Fibroblast of the conjunctiva (primary cell): ENCODE measurements at places on chromosomes 2 and 18.

DNA sequence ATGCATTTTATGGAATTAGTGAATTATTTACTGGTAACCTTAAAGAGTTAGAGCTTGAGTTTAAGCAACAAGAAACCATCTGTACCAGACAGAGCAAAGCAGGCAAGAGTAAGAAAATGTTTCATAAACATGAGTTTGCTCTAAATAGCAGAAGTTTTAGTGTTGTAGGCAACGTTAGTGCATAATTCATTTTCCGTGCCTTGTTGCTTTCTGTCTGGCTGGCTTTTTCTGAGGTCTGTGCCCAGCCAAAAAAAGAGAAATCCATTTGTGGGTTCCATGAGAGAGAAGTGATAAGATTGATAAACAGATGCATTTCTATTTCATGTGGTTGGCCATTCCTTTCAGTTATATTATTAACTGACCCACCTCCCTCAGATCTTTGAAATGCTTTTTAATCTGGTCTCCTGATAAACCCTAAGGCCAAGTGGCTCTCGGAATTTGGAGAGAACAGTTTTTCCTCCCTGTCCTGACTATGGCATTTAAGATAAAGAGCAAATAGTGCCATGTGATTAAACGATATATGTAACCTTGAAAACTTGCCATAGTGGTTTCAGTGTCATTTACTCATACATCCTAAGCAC, 139.5 kb upstream of the LMAN1 start:
- no peak for DNase-seq

- no peak for DNase-seq
Measured at GRCh38 chr18:80231151-80231550, 16.2 kb downstream of the PARD6G start.

DNA sequence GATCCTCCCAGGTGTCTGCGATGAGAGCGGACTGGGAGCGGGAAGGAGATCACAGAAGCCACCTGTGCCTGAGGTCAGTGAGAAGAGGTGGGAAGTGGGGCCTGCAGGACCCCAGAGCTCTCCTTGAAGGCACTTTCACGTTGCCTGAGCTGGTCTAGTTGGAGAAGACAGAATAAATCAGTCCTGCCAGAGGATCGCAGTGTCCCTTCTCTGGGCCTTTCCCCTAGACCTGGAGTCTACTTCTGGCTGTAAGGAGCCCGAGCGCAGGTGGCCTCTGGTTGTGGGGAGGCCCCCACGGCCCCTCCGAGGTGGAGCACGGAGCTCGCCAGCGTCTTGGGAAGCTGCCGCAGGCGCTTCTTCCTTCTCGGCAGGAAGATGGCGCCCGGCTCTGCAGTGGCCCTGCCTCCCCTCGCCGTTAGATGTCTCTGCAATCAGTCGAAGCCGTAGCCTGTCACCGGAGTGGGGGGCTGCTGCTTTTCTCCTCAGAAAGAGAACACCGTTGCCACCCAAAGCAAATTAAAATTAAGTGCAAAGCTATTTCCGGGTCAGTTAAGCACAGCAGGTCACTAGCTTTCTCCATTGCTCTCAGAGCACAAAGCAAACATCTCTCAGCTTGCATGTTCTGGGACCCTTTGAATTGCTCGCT, 212.0 kb upstream of the MYT1L start:
- no peak for DNase-seq

DNA sequence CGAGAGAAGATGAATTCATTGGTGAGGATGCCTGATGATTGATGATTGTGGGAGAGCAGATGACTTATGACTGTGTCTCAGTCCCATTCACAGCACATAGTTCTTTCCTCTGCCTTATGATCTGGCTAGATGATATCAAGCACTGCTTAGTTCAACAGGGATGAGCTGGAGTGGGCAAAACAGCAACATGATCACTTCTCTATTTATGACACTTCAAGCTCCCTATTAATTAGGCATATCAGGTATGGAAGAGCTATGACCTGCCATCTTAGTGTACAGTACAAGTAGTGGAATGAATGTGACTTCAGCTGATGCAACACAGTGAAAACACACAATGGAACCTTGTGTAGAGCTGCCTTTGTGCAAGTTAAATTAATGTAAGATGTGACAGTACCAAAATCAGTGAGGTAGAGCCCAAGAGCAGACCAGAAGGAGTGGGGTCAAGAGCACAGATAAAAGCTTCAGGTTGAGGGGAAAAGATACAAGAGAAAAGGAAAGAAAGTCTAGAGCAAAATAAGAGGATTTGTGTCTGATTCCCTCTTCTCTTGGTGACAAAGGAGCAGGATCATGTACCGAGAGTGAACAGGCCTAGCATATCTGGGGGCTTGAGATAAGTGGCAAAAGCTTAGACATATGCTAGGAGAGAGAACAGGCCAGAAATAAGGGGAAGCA, 93.0 kb upstream of the MYO3B start:
- DNase-seq: no peak

DNA sequence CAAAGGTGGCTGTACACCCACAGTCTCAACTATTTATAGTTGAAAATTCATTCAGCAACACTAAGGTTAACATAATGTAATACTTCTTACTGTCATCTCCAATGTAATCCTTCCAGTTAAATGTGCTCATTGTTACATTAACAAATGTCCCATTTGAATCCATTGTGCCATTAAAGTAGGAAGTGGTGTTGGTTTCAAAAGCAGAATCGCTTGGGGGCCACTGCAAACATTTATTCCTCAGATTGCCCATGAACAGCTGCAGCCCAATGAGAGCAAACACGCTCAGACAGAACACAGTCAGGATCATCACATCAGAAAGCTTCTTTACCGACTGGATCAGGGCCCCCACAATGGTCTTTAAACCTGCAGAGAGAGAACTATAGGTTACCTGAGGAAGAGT, 41.4 kb downstream of the SCN3A start:
- no peak for DNase-seq

- no peak for DNase-seq
Measured at GRCh38 chr18:79786786-79787526, 10.8 kb upstream of the KCNG2 start.

DNA sequence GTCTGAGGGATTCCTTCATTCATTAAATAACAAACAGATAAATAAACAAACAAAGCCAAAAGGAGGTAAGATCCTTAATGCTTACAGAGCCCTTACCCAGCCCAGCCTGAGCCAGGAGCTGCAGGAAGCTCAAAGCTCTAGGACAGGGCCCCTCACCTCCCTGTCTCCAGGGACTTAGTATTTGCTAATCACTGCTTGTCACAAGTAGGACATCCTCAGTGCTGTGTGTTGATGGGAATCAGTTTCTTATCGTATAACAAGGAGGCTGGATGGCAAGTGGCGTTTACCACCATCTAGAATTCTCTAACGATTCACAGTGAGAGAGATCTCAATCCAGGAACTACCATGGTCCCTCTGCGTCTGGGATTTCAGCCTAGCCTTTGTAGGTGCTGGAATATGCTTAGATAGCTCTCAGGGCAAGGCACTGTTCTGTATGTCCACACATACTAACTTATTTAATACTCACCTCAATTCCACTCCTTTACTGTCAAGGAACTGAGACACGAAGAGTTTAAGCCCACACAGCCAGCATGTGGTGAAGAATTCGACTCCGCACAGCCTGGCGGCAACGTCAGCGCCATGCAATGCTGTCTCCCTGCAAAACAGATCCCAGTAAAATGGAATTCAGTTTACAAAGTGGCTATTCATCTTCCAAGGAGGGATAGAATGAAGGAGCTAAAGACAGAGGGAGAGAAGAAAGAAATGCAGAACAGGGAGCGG, 164.8 kb downstream of the MYCN start:
- DNase-seq: no peak

GRCh38 chr2:51628917-51629316, 597.0 kb upstream of the NRXN1 start:
- no peak for DNase-seq

DNA sequence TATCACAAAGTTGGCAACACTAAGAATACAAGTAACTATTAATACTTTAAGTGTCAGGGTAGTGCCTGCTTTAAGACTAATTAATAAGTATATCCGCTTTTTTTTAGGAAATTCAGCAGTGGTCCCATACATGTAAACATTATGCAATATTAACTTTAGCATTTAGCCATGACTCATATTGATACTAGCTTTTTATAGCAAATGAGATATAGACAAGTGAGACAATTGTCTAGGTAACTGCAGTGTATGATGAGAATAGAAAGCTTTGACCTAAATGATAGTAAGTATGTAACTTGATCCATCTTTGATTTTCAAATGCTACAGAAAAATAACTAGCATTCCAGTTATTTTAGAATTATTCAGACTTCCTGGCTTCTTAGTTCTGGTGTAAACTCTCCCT, 27.4 kb upstream of the VRK2 start:
- no peak for DNase-seq

GRCh38 chr2:30272761-30273573, 41.6 kb downstream of the LBH start:
- no peak for DNase-seq

DNA sequence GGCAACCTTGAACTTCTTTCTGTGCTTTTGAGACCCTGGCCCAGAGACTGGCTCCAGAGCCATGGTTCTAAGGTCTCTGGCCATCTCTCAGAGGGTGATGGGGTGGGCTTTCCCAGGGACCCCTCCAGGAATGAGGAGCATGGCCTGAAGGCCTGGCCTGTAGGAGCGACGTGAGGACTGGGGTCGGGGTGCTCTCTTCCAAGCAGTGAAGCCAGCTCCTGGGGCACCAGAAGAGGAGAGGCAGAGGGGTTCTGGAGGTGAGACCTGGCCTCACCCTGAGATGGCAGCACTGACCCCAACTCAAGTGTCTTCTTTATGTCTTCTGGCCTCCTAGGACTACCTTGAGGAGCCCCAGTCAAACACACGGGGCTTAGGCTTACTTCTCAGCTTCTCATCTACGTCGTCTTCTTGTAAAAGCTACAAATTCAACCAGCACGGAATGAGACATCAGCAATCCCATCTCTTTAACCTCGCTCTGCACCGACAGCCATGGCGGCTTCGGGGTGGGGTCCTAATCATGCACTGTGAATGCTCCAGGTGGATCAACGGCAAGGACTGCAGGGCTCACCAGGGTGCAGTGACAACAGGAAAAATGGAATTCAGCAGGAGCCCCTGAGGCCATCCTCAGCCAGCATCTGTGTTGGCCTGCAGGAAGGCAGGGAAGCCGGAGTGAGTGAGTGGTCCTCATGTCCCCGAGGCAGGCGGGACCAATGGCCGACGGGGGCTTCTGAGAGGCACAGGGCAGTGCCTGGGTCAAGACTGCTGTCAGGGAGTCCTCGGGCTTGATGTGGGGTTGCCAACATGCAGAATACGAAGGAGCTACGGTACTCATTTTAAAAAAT, 214.1 kb downstream of the HDAC4 start:
- DNase-seq: no peak

DNA sequence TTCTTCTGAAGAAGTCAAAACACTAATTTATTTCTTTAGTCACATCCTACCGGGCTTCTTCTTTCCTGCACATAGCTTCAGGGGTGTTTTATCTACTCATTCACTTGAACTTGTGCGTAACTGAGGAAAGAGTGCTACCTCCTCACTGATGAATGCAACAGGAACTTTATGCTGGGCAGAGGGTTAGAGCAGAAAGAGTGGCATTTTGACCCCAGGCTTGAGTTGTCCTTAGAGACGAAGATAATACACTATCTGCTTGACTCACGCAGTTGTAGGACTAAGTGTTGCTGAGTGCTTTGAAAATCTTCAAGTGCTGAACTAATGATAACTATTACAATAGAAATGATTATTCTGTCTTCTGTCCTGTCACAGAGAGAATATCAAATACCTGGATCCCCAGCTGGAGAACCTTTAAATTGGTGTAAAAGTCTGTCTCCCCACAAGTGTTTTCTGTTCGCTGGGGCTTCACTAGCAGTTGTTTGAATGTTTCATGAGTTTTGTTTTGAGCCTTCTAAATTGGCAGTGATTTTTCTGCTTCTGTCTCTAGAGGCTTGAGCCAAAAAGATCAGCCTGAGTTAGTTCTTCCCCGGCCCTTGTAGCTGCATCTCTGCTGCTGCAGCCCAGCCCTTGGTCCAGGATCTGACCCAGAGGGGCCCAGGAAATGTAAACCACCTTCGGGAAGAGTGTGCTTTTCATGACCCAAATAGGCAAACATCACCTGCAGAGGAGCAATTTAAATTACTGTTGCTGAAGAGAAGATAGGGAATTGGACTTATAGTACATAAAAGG, 86.3 kb upstream of the LGALSL start:
- no peak for DNase-seq

GRCh38 chr2:4404363-4404762, 701.0 kb downstream of the DCDC2C start:
- no peak for DNase-seq

DNA sequence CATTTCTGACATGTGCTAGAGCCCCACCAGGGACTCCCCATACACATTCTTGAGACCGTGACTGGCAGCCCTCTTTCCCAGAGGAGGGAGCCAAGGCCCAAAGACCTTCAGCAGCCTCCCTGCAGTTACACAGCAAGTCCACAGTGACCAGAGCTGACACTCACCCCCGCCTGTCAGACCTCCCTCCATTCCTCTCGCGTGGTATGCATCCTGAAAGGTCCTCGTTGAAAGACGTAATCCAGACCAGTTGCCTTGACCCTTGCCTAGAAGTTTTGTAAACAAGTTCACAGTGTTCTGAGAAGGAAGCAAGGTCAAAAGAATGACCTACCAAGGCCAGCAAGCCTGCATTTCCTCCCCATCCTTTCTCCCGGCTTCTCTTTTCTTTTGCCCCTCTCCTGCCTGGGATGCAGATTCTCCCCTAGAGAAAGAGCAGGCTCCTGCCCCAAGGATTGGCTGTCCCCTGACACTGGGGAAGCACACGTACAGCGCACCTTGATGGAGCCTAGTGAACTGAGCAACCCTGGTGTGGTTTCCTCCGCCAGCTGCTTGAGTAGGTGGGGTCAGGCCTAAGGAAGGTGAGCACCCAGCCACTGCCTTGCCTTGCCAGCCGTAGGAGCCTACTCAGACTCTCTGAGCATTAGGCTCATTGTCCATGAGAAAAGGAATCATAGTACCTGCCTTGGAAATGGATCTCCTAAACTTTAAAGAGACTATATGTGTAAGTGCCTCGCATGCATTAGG, 18.3 kb downstream of the TRIB2 start:
- DNase-seq: no peak

GRCh38 chr2:146530886-146531285, 1313.9 kb upstream of the ACVR2A start:
- DNase-seq: no peak

DNA sequence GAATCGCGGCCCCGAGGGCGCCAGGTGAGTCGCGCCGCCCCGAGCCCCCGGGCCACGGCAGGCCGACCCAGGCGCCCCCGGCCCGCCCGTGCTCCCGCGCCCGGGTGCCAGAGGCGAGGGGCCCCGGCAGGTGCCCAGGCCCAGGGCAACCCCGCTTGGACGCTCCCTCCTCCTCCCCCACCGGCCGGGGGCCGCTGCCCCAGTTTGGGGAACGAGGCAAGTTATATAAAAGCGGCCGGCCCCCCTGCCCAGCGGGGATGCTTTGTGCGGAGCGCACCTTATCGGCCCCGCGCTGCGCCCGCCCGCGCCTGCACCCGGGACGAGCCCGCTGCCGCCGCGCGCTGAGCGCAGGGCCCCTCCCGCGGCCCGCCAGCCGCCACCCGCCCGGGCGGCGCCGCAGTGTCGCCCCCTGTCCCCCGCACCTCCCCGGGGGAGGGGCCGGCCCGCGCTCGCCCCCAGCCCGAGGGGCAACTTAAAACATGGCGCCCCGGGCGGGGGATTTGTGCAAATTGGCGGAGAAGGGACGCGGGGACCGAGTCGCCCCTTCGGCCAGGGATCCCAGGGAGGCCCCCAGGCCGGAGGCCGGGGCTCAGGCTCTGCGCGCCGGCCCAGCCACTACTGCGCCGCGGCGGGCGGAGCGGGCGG, 639 bp downstream of the EPB41L3 start:
- no peak for DNase-seq

GRCh38 chr2:178069551-178069950, 3.0 kb downstream of the PDE11A start:
- DNase-seq: no peak
